Cerebellum (tissue), 4 donors: ENCODE measurements at places on chromosomes 1 and 21.
A peak's percentile ranks its signal among the peaks of the same experiment; 100 is the strongest.

GRCh38 chr1:231625975-231626534, 535 bp upstream of the DISC1 start:
- DNase-seq: no peak

- no peak for DNase-seq
Observed at GRCh38 chr21:28393279-28393678, 599.4 kb downstream of the LTN1 start.

DNA sequence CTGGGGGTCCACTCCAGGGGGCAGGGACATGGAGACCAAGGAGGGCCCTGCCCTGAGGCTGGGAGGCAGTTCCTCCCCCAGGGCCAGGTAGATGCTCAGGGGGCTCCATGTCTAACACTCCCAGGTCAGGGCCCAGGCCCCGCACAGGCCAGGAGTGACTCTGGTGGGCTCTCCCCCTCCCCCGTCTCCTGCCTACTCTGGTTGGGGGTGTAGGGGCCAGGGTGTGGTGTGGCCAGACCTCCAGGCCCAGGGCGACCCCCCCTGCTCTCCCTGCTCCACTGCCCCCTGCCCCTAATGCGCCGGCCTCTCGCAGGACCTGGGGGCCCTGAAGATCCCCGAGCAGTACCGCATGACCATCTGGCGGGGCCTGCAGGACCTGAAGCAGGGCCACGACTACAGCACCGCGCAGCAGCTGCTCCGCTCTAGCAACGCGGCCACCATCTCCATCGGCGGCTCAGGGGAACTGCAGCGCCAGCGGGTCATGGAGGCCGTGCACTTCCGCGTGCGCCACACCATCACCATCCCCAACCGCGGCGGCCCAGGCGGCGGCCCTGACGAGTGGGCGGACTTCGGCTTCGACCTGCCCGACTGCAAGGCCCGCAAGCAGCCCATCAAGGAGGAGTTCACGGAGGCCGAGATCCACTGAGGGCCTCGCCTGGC, 19.7 kb upstream of the CCDC27 start:
- DNase-seq: no peak

- peak; percentile 83 for DNase-seq
Observed at GRCh38 chr1:110554871-110555801, 36.2 kb upstream of the KCNA10 start.

DNA sequence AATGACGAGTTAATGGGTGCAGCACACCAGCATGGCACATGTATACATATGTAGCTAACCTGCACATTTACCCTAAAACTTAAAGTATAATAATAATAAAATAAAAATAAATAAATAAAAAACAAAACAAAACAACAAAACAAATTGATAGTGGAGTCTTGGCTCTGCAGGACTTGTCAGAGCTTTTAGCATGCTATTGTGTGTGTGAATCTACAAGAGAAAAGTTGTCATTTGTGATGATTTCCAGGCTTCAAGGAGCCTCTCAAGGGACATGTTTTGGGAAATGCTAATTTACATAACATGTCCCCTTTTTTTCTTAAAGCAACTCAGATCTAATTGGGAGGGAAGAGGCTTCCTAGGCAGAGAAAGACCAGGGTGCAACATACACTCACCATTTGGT, 9.1 kb downstream of the IL22RA1 start:
- no peak for DNase-seq

DNA sequence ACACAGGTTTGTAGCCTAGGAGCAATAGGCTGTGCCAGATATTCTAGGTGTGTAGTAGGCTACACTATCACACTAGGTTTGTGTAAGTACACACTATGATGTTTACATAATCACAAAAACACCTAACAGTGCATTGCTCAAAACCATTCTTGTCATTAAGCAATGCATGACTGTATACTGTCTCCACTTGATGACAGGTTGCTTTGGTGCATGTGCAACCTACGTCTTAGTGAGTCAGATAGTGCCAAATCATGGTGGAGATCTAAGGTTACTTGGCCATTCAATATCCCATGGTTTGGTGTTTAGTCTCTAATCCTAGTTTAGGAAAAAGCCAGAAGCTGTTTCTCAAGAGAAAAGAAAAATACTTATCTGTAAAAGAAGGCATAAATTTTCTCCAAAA, 181.1 kb downstream of the KCNK2 start:
- no peak for DNase-seq
